Upper lobe of right lung (tissue), 1 donor: ENCODE measurements at places on chromosomes 5 and 9. TPM values are rescaled to one million over a fixed set of nuclear protein-coding genes. Genes with fewer than 3 reads are reported as not detected.

DNA sequence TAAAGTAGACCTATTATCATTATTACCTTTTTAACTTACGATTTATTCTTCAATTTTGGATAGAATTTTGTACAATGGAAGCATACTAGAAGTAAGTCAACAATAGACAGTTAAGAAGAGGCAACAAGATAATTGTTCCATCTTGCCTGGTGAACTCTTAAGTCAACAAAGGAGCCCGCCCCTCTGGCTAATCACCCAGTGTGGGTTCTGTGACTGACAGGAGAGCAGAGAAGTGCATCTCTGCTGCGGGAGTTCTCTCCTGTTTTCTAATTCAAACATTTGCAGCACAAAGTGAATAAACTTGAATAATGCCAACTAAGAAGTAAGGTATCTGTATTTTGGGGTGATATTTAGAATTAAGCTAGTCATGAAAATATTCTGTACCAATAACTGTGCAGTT is 6.7 kb upstream of the ISL1 start:
- no peak for DNase-seq
- no peak overlapping the region for H3K4me3 ChIP-seq
- no peaks in the 10 kb centered on the region for H3K36me3 ChIP-seq

Gene IRX1
- 7.5 TPM for total RNA-seq

GRCh38 chr9:35732800-35733541 is 505 bp downstream of the CREB3 start:
- H3K36me3 ChIP-seq, result peaks cover 40% of the 10 kb centered on the region
- DNase-seq, result no peak
- peak overlapping the region; percentile 96 for H3K27ac ChIP-seq
- peaks cover 46% of the 10 kb centered on the region for H3K4me1 ChIP-seq

Gene GLDC
- 1.7 TPM for total RNA-seq

DNA sequence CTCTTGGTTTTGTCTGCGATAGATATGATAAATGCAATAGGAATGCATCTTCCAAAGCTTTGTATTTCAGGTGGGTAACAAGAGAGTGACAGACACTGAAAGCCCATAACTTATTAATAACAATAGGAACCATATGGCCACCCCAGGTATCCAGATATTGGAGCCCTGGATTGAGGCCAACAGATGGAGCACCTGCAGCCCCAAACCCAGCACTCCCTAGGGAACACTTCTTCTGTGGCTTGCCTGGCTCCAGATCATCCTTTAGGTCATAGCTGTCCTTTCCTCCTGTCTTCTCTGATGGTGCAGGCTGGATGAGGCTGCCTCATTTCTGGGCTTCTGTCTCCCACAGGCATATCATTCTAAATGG is 5.0 kb upstream of the IL3 start:
- no peak overlapping the region for H3K27ac ChIP-seq
- no peak for DNase-seq
- no peaks in the 10 kb centered on the region for H3K4me1 ChIP-seq
- no peaks in the 10 kb centered on the region for H3K27me3 ChIP-seq
- H3K36me3 ChIP-seq, result no peaks in the 10 kb centered on the region

DNA sequence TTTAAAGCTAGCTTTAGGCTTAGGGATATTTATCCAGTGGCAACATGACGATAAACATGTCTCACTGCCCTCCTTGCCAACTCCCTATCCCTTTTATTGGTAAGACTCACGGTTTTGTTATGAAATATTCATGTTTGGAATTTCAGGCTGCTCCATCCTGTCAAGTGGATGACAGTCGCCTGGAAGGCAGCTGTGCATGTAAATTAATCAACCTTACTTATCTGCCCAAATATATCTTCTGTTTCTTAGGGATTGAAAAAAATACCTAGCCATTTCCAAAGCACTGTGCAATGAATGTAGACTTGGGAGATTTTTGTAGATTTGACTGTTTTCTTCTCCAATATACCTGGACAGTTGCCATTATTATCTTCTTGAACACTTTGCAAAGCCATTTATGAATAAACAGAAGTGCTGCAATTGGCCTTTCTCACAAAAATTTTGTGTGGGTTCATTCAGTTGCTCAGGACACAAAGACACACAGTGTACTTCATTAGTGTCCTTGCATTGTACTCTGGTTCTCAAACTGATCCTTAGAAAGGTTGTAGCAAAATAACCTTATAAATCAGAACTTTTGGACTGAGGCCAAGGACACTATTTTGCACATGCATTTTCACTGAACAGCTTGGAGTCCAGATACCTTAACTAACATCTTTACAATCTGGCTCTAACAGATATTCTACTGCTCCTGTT is 889.4 kb upstream of the SEMA6A start:
- no peak for DNase-seq
- no peaks in the 10 kb centered on the region for H3K4me1 ChIP-seq
- H3K27ac ChIP-seq, result no peak overlapping the region
- no peaks in the 10 kb centered on the region for H3K36me3 ChIP-seq

DNA sequence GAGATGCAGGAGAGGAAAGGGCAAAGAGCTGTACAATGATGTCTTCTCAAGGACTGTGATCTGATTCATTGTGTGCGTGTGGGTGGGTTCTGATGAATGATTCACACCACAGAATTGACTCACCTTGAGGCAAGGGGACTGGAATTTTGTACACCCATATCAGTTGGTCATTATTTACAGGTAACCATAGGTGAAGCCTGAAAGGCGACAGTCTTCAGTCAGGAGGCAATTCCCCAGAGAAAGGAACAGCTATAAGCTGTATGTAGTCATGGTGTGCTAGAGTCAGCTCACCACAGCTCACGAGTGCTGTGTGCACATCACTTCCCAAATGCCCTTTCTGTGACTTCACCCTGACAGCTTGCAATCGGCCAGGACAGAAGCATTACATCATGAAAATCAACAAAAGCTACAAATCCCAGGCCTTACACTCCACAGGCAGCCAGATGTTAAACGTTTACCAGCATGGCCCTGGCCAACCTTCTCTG is 87.6 kb upstream of the RPS23 start:
- H3K27ac ChIP-seq, result no peak overlapping the region
- DNase-seq, result no peak
- no peaks in the 10 kb centered on the region for H3K27me3 ChIP-seq
- H3K4me3 ChIP-seq, result no peak overlapping the region
- no peaks in the 10 kb centered on the region for H3K36me3 ChIP-seq
- peaks cover 11% of the 10 kb centered on the region for H3K4me1 ChIP-seq

- peaks cover 1% of the 10 kb centered on the region for H3K36me3 ChIP-seq
- no peak for DNase-seq
- no peak overlapping the region for H3K27ac ChIP-seq
Observed at GRCh38 chr9:6428940-6429889, 16.2 kb downstream of the UHRF2 start.

Gene NMUR2
- total RNA-seq, result 2.1 TPM

Gene STK32A
- total RNA-seq, result 10.2 TPM

Gene CTSV
- total RNA-seq, result 0.43 TPM

GRCh38 chr5:10335711-10336470 is 17.6 kb upstream of the MARCHF6 start:
- DNase-seq, result no peak
- H3K36me3 ChIP-seq, result no peaks in the 10 kb centered on the region
- peaks cover 24% of the 10 kb centered on the region for H3K4me1 ChIP-seq
- H3K4me3 ChIP-seq, result no peak overlapping the region

DNA sequence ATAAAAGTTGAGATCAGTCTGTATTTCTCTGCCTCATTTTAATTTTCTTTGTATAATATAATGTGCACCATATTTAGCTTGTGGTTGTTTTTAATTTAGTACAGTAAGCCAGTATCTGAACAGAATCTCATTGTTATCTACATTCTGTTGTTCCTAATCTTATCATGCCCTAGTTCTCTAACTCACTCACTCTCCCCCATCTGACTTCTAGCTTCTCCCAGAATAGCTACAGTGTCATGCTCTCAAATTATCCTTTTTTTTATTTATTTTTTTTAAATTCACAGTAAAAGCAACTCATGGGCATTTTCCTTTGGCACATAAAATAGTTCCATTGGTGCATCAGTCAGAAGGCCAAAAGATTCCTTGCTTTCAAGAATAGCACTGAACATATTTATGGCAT is 156.6 kb downstream of the TRPM3 start:
- H3K4me1 ChIP-seq, result no peaks in the 10 kb centered on the region
- no peaks in the 10 kb centered on the region for H3K27me3 ChIP-seq
- no peak for DNase-seq
- H3K36me3 ChIP-seq, result no peaks in the 10 kb centered on the region
- H3K4me3 ChIP-seq, result no peak overlapping the region

GRCh38 chr9:115057559-115057958 is 60.4 kb downstream of the TNC start:
- H3K4me3 ChIP-seq, result no peak overlapping the region
- H3K36me3 ChIP-seq, result no peaks in the 10 kb centered on the region
- no peak for DNase-seq
- no peaks in the 10 kb centered on the region for H3K27me3 ChIP-seq
- no peaks in the 10 kb centered on the region for H3K4me1 ChIP-seq
- no peak overlapping the region for H3K27ac ChIP-seq

Gene OLFM1
- total RNA-seq, result 26.0 TPM

- no peaks in the 10 kb centered on the region for H3K27me3 ChIP-seq
- no peak overlapping the region for H3K4me3 ChIP-seq
- DNase-seq, result no peak
- H3K36me3 ChIP-seq, result peaks cover 24% of the 10 kb centered on the region
- no peak overlapping the region for H3K27ac ChIP-seq
- H3K4me1 ChIP-seq, result peaks cover 14% of the 10 kb centered on the region
Observed at GRCh38 chr5:43073597-43074546, 33.8 kb upstream of the ANXA2R start.

- H3K4me3 ChIP-seq, result no peak overlapping the region
- no peaks in the 10 kb centered on the region for H3K4me1 ChIP-seq
- DNase-seq, result no peak
- no peaks in the 10 kb centered on the region for H3K27me3 ChIP-seq
Observed at GRCh38 chr9:109538346-109538745, 40.2 kb upstream of the PTPN3 start.

Gene IL13
- total RNA-seq, result not detected

- DNase-seq, result no peak
- no peak overlapping the region for H3K27ac ChIP-seq
- H3K36me3 ChIP-seq, result no peaks in the 10 kb centered on the region
Observed at GRCh38 chr9:126491568-126491879, 122.2 kb upstream of the LMX1B start.

Gene LCP2
- total RNA-seq, result 83.1 TPM

DNA sequence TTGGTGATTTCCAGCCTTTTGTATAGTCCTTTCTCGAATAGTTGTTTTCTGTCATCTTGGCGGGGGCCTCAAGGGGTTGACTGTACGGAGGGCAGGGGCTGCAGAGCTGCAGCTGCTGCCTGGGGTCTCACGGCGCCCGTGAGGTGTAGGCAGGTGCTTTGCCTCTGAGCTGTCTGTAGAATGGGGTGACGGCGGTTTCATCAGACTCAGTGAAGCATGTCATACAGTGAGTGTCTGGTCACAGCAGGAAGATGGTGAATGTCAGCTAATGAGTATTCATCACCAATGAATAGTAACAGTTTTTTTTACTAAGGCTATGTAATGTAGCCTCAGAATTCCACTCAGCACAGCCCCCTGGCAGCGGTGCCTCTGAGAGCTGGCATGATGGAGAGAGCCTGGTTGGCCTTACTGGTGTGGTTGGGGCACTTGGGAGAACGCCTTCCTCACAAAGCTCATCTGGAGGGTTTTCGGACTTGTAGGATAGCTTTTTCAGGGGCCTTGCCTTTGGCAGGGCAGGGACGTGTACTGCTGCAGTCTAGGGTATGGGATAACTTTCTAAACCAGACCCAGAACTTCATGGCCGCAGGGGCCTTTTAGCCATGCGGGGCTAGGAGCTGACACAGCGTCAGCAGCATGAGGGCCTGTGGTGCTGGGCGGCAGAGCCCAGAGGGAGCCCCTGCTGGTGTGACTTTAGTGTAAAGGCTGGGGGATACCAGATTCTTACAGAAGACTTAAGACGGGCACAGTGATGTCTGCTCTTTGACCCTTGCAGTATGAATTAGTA is 15.0 kb downstream of the TENT4A start:
- no peak overlapping the region for H3K4me3 ChIP-seq
- H3K36me3 ChIP-seq, result no peaks in the 10 kb centered on the region
- peaks cover 54% of the 10 kb centered on the region for H3K4me1 ChIP-seq
- no peak overlapping the region for H3K27ac ChIP-seq
- H3K27me3 ChIP-seq, result no peaks in the 10 kb centered on the region

Gene OSMR
- total RNA-seq, result 85.6 TPM

- no peak for DNase-seq
- H3K27ac ChIP-seq, result no peak overlapping the region
- H3K4me3 ChIP-seq, result no peak overlapping the region
- H3K36me3 ChIP-seq, result no peaks in the 10 kb centered on the region
- H3K27me3 ChIP-seq, result no peaks in the 10 kb centered on the region
- H3K4me1 ChIP-seq, result no peaks in the 10 kb centered on the region
Observed at GRCh38 chr9:135321580-135321979, 158.0 kb upstream of the PPP1R26 start.

DNA sequence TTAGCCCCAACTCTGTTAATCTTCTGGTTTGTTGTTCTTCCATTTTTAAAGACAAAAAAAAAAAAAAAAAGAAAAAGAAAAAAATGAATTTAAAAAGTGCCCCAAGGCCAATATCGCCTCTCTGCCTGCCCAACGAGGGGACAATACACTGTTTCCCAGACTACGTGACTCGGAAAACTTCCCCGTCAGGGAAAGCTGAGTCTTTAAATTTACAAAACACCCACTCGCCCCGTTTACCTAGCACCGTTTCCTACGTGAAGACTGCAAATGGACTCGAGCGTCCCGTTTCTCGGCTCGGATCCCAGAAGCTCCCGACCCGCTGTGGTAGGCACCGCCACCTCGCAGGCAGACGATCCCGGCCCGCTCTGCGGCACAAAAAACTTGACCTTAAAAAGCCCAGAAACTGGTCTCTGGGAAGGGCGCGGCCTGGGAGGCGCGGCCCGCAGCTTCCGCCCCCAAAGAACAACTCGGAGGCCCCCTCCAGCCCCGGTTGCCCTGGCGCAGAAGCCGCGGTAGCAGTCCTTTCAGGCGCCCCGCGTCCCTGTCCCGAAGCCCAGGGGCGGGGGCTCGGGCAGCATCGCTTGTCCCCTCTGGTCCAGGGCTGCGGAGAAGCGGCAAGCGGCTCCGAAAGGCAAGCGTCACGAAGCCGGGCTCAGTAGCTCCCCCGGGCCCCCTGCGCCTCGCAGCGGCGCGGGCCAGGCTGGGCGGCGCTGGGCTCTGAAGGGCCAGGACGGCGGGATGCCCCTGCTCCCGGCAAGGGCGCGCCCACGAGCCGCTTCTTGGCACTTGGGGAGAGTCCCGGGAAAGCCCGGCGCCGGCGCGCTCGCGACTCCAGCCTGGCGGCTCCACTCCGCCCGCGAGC is at the start of gene GCNT4:
GCNT4 (minus strand) TSS at position 367 of the 862 bp plus-strand sequence. CDS start 22,521 bp downstream, outside the sequence.
- H3K4me1 ChIP-seq, result peaks cover 18% of the 10 kb centered on the region
- peak within 1 kb of the TSS; percentile 81 for H3K4me3 ChIP-seq
- no peaks in the 10 kb centered on the region for H3K27me3 ChIP-seq
- peak within 1 kb of the TSS; percentile 89 for H3K27ac ChIP-seq

Gene TNFSF15
- 8.5 TPM for total RNA-seq

Gene TRIM7
- total RNA-seq, result 4.9 TPM

DNA sequence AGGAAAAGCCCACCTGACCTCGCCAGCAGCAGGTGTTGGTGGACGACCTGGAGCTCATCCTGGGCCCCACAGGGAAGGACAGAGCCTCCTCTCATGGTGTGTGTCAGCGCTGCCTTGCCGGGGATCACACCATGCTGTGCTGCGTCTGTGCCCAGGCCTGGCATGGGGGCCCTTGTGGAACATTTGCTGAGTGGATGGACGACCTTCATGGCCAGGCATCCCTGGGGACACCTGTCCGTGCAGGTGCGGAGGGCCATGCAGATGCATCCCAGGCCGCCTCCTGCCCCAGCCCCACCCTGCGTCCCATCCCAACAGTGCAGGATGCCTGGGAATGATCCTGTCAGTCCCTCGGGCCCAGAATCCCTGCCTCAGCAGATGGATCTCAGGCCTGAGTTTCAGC is 73.8 kb downstream of the NEK6 start:
- no peak overlapping the region for H3K27ac ChIP-seq
- H3K4me3 ChIP-seq, result no peak overlapping the region
- no peak for DNase-seq
- H3K4me1 ChIP-seq, result no peaks in the 10 kb centered on the region
- no peaks in the 10 kb centered on the region for H3K27me3 ChIP-seq
